ENCODE measurements at places on chromosomes 3 and 15.

GRCh38 chr3:111667170-111667569 lies 72.0 kb upstream of the ZBED2 start:
- no peak for DNase-seq

DNA sequence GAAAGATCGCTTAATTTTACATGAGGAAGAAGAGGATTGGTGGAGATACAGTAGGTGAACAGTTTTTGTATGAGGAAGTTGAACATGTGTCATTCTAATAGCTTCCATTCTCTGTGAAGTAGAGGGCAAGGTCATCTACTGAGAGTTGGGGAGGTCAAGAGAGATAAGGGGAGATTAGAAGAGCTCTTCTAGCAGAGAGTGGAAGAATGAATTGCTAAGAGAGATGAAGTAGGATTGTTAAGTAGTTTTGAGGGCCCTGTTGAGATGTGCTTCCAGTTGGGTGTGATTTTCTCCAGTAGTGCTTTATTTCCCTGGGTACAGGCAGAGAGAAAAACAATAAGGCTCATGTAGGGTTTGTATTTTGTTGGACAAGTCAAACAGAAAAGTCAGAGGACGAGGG lies 5.2 kb downstream of the OPA1 start:
- no peak for DNase-seq

DNA sequence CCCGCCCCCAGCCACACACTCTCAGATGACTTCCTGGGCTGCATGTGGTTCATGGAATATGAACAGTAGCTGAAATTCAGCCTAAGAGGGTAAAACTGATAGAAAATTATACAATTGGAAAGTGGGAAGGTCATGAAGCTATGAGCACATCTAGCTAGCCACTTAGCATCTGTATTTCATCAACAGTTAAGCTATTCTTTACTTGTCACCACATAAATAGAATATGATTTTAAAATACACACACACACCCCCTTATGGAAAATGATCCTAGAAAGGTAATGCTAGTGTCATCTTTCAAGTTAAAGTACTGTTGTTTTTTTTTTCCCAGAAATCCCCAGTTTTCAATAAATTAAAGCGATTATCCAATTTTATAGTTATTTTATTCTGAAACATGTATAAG lies 3.6 kb downstream of the MAP4 start:
- no peak for DNase-seq

GRCh38 chr3:132840201-132840700 lies 118.0 kb upstream of the NPHP3 start:
- no peak for DNase-seq

DNA sequence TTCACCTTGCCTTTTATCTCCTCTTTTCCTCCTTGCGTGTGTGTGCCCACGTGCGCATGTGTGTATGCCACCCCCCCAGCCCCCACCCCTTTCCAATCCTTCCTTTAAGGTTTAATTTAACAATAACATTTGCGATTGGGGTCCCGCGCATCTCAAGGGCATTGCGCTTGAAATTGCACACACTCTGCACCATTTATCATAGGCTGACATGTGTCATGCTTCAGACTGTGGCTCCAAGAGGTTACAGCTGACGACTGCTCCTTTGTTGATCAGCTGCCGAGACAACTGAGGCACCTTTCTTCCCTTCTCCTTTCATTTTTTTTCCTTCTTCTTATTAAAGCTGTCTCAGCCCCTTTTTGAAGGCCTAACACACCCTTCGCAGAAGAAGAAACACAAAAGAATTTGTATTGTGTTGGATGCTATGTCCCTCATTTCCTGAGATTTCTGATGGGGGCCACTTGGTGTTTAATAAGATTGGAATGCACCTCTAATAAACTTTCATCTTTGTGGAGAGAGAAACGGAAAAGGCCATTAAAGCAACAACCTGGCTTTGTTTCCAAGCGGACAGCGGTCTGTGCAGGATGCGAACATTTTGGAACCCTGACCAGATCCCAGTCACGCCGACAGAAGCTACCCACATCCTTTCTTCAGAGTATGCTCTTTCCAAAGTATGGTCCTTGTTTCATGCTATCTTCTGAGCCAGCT lies 470.1 kb downstream of the MCTP2 start:
- DNase-seq: no peak

GRCh38 chr3:184315871-184316661 lies 1.7 kb downstream of the EIF4G1 start:
- no peak for DNase-seq

GRCh38 chr3:186965141-186965879 lies 35.0 kb downstream of the ST6GAL1 start:
- DNase-seq: no peak

- peak; percentile 62 for DNase-seq
These were observed 126.2 kb upstream of the RASGRP1 start for GRCh38 chr15:38690719-38691332.

- DNase-seq: no peak
These were observed 230.4 kb upstream of the BHLHE40 start for GRCh38 chr3:4748701-4749378.

DNA sequence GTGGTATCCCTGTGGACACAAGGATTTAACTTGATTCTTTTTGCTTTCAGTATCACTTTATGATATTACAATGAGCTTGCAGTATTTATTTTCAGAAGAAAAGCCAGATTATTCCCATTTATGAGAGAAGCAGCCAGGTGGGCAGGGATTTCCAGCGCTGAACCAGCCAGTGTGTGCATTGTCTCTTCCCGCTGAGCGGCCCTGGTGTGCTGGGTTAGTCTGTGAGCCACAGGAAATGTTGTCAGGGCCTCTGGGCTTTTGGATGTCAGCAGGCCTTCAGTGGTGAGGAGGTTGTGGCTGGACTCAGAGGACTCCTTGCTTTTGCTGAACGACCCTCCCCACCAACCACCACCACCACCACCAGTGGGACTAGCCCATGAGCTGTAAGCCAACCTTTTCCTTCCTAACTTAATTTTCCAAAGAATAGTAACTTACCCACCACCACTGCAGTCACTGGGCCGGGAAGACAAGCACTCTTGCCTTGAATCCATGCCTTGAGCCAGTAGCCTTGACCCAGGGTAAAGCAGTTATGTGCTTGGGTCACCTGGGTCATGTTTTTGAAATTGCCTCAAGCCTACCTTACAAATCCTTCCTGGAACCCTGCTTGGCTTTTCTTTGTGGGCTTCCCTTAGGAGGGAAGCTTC lies 33.1 kb downstream of the FLNB start:
- DNase-seq: no peak
